ENCODE measurements at places on chromosomes 3 and 15.

DNA sequence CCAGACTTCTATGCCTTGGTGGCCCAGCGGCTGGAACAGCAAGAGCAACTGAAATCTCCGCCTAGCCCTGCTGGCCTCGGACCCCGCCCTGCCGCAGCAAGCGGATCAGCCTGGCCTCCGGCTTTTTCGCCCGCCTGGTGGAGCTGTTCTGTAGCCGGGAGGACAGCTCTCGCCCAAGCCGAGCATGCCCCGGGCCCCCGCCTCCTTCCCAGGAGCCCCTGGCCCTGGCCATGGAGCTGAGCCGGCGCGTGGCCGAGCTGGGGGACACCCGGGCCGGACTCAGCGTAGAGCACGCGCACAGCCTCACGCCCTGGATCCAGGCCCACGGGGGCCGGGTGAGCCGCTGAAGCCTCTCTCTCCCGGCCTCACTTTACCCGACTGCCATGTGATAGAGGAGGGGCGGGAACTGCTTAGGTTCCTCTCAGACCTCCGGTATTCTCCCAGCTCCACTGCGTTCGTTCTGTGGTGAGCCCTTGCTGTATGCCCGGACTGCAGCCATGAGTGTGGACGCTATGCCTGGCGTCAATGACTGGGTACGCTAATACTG, 24.1 kb upstream of the MRPL3 start:
- peak; percentile 76 for DNase-seq

GRCh38 chr3:120726791-120727190, 15.5 kb downstream of the RABL3 start:
- DNase-seq: no peak

DNA sequence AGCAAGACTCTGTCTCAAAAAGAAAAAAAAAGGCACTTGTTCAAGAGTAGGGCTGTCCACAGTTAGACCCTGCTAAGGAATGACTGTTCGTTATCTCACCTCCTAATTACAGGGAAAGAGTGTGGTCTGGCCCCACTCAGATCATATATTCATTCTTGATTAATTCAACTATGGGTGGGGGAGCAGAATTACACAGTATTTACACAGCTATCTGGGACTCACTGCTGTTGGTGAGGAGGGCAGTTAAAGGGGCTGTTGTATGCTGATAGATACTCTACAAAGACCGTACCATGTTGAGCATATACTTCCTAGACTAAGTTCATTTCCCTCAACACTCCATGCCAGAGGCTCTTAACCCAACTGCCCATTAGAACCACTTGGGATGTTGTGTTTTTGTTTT, 3.8 kb upstream of the ZNF620 start:
- DNase-seq: peak; percentile 83

- DNase-seq: no peak
These were observed 7.5 kb downstream of the IDH3A start for GRCh38 chr15:78156653-78157052.

- no peak for DNase-seq
These were observed 127.2 kb downstream of the SLCO3A1 start for GRCh38 chr15:91980502-91981267.

DNA sequence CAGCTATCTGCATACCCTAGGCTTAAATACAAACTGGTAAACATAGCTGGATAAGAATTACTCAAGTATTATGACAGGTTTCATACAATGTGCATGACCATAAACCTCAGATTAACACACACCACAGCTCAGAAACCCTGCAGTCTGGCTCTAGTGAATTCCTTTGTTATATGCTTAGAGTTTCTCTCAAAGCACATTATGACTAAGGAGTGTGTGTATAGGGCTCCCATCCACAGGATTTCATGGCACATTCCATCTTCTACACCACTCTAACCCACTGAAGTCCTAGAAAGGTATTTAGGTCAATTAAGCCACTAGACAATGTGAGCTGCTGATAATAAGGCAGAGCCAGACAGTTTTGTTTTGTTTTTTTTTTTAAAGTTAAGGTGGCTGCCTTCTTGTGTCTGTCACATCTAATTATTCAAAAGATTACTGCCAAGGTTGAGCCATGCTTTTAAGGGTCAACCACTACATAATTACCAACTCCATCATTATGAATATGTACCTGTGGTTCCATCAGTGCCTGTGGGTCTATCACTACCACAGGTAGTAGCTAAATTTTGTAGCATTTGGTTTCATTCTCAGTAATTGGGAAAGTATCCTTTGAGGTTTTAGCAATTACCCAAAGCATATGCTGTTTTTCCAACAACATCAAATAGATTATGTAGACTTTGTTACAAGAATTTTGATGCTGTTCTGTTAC, 107.0 kb downstream of the ALCAM start:
- peak; percentile 2 for DNase-seq

GRCh38 chr15:42736178-42736792, 643 bp downstream of the CDAN1 start:
- peak; percentile 50 for DNase-seq

- DNase-seq: no peak
These were observed 134.3 kb upstream of the IQSEC1 start for GRCh38 chr3:13207578-13207922.

DNA sequence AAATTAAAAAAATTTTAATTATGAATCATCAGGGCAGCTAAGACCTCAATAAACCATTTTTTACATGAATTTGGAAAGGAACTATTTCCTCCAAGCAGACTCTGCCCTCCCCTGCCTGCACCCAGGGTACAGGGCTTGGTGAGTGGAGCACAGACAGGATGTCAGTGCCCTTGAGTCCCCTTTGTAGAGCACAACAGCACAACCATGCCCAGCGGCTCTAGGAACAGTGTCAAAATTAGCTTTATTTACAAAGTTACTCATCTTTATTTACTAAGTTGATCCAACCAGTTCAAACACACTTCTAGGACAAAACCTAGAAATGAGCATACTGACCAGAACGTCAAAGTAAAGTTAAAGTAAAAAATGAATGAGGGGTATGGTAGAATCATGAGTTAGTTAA, 90.6 kb upstream of the TSC22D2 start:
- no peak for DNase-seq
